Uterus (tissue), 4 donors: ENCODE measurements at places on chromosomes 12 and 14. TPM values are rescaled to one million over a fixed set of nuclear protein-coding genes. Genes with fewer than 3 reads are reported as not detected.
A peak's percentile ranks its signal among the peaks of the same experiment; 100 is the strongest.

- H3K36me3 ChIP-seq: no peaks in the 10 kb centered on the region
- H3K27me3 ChIP-seq: no peaks in the 10 kb centered on the region
- no peak for DNase-seq
- H3K4me1 ChIP-seq: no peaks in the 10 kb centered on the region
- no peak overlapping the region for H3K4me3 ChIP-seq
Measured at GRCh38 chr12:17918013-17918412, 172.0 kb downstream of the RERGL start.

The SYCP3 gene
- not detected for total RNA-seq

DNA sequence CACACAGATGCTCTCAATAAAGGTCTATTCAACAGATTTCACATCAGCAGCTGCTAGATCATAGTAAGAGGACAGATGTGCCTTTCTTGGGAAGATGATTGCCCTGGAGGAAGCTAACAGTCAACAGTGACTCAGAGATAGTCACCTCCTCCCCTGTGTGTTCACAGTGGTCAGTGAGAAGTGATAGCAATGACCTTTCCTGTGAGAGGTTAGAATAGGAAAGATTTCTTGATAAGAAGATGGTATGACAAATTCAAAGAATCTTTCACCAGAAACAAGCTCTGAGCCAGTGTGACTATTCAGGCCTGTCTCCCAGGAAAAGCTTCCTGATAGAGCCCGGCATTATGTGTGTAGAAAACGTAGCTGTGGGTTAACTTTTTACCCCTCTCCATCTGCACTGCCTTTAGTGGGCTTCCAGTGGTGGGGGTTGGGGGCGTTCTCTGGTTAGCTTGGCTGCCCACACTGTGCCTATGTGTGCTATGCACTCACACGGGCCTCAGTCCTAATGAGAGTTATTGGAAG, 66.4 kb upstream of the ARHGAP5 start:
- no peak overlapping the region for H3K4me3 ChIP-seq
- H3K27ac ChIP-seq: no peak overlapping the region
- no peak for DNase-seq

- DNase-seq: peak; percentile 40
- H3K27me3 ChIP-seq: no peaks in the 10 kb centered on the region
- H3K4me1 ChIP-seq: no peaks in the 10 kb centered on the region
- no peak overlapping the region for H3K4me3 ChIP-seq
- no peaks in the 10 kb centered on the region for H3K36me3 ChIP-seq
- H3K27ac ChIP-seq: no peak overlapping the region
Measured at GRCh38 chr14:103854822-103855733, 7.7 kb upstream of the PPP1R13B start.

DNA sequence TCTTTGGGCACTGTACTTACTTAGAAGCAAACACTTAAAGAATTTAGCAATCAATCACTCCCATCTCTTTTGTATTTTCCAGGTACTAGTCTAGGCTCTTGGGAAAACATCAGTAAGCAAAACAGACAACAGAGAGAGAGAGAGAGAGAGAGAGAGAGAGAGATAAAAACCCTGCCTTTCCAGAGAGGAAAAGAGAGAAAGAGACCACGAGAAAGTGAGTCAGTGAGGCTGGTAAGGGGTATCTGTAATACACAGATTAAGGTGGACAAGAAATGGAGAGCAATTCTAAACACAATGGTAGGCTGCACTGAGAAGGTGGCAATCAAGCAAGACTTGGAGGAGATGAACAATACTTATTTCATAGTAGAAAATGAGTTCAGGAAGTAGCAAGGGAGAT, 119.9 kb upstream of the OVCH1 start:
- no peak for DNase-seq
- no peaks in the 10 kb centered on the region for H3K27me3 ChIP-seq
- no peak overlapping the region for H3K27ac ChIP-seq

DNA sequence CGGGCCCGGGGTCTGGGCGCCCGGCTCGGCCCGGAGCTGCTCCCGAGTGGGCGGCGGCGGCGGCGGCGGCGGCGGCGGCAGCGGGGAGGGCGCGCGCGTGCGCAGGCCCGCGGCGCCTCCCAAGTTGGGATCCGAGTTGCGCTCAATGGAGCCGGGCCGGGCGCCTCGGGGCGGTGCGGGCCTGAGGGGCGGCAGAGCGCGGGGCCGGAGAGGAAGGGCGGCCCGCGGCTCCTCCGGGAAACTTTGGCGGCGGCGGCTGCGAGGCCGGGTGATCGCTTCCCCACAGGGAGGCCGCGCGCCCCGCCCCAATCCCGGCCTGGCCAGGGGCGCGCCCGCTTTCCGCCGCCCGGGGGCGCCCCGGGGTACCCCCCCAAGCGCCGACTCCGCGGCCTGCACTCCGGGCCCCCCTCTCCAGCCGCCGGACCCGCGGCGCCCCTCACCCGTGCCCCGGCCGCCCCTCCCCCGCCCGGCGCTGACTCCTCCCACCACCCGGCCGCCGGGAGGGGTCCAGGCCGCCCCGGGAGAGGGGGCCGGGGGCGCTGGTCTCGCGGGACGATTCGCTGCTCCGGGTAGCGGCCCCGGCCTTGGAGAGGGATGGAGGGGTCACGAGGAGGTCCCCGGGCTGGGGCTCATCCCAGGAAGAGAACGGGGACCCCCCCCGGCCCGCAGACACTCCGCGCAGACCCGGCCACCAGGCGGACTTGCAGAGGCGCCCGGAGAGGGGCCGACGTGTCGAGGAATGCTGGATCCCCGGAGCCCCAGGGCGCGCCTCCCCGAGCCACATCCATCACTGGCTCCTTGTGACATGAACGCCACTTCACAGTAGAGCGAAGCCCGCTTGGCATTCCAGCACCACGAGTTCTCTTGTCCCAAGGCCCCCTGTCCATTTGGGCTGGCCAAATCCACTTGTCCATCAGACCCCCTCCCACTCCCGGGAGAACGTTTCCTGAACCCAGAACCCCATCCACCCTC, at the start of gene RILPL1:
Gene RILPL1 (minus strand): TSS at position 48 of the 972 bp plus-strand sequence. CDS start 237 bp downstream, outside the sequence.
- H3K4me1 ChIP-seq: no peaks in the 10 kb centered on the region
- peak within 1 kb of the TSS; percentile 76 for H3K4me3 ChIP-seq
- no peaks in the 10 kb centered on the region for H3K27me3 ChIP-seq
- peak within 1 kb of the TSS; percentile 96 for H3K27ac ChIP-seq
- H3K36me3 ChIP-seq: no peaks in the 10 kb centered on the region
- DNase-seq: peak; percentile 43

The CCNT1 gene
- 22.6 TPM for total RNA-seq

DNA sequence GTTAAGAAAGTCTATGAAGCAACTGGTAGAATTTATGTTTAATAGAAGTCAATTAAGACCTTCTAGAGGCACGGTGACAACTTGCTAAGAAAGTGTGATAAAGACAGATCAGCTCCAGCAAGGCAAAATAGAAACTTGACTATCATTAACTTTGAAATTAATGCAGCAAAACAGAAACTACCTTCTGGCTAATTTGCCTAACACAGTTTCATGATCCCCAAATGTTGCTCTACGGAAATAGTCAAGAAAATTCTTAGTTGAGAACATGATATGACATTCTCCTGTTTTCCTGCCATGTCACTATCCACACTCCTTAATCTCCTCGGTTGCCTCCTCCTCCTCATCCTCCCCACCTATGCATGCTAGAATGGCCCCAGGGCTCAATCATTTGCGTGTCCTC, 4.2 kb downstream of the DENND5B start:
- H3K27ac ChIP-seq: no peak overlapping the region
- DNase-seq: no peak
- no peak overlapping the region for H3K4me3 ChIP-seq
- no peaks in the 10 kb centered on the region for H3K4me1 ChIP-seq
- H3K36me3 ChIP-seq: no peaks in the 10 kb centered on the region

GRCh38 chr14:70257526-70257925, 68.8 kb upstream of the SLC8A3 start:
- H3K27ac ChIP-seq: no peak overlapping the region
- H3K27me3 ChIP-seq: no peaks in the 10 kb centered on the region
- H3K36me3 ChIP-seq: no peaks in the 10 kb centered on the region
- no peak for DNase-seq
- H3K4me1 ChIP-seq: no peaks in the 10 kb centered on the region

- DNase-seq: no peak
- H3K36me3 ChIP-seq: no peaks in the 10 kb centered on the region
Measured at GRCh38 chr14:94646481-94646880, 34.3 kb downstream of the SERPINA3 start.

GRCh38 chr12:117089463-117089862, 9.8 kb downstream of the TESC start:
- H3K4me3 ChIP-seq: no peak overlapping the region
- no peak for DNase-seq
- no peaks in the 10 kb centered on the region for H3K4me1 ChIP-seq
- no peaks in the 10 kb centered on the region for H3K36me3 ChIP-seq
- H3K27me3 ChIP-seq: no peaks in the 10 kb centered on the region

- no peak overlapping the region for H3K4me3 ChIP-seq
- H3K27me3 ChIP-seq: no peaks in the 10 kb centered on the region
- no peaks in the 10 kb centered on the region for H3K4me1 ChIP-seq
- H3K36me3 ChIP-seq: no peaks in the 10 kb centered on the region
Measured at GRCh38 chr12:88251798-88252197, 109.7 kb downstream of the TMTC3 start.

The MAP1LC3B2 gene
- total RNA-seq: not detected

The ERBB3 gene
- 29.0 TPM for total RNA-seq
